T-helper 17 cell (primary cell): ENCODE measurements at places on chromosomes 12 and 14. TPM values are rescaled to one million over a fixed set of nuclear protein-coding genes. Genes with fewer than 3 reads are reported as not detected.

- no peak for DNase-seq
Observed at GRCh38 chr12:87783467-87783866, 245.7 kb downstream of the C12orf50 start.

The UNC79 gene
- total RNA-seq, result not detected

DNA sequence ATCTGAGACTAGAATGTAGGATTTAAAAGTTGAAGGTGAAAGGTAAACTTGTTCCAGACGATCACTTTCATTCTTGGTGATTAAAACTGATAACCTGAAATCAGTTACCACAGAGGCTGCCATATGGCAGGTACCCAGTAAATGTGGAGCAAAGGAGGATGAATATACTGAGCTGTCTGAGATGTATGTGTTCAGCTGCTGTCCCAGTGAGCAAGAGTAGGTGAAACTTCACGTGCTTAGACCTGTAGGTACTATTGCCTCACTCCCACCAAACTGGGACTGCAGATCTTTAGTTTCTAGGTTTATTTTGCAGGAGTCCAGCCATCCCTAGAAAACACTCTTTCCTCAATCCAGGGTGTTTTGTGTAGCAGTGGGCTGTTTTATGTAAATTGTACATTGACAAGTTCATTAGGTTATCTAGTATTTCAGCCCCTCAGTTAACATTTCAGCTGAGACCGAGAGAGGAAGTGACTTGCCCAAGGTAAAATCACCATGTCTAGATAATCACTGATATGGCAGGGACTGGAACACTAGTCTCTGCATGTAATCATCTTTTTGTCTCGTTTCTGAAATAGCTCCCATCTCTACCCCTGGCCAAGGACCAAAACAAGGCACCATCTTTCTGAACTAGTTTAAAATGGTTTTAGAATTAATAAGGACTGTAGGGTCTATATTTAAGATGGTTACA is 62.7 kb downstream of the ATG14 start:
- no peak for DNase-seq

- no peak for DNase-seq
Observed at GRCh38 chr12:32486158-32486557, 86.8 kb downstream of the FGD4 start.

GRCh38 chr14:53957739-53958138 is 1.1 kb upstream of the BMP4 start:
- DNase-seq, result no peak

- no peak for DNase-seq
Observed at GRCh38 chr12:89636776-89637160, 71.9 kb downstream of the ATP2B1 start.

DNA sequence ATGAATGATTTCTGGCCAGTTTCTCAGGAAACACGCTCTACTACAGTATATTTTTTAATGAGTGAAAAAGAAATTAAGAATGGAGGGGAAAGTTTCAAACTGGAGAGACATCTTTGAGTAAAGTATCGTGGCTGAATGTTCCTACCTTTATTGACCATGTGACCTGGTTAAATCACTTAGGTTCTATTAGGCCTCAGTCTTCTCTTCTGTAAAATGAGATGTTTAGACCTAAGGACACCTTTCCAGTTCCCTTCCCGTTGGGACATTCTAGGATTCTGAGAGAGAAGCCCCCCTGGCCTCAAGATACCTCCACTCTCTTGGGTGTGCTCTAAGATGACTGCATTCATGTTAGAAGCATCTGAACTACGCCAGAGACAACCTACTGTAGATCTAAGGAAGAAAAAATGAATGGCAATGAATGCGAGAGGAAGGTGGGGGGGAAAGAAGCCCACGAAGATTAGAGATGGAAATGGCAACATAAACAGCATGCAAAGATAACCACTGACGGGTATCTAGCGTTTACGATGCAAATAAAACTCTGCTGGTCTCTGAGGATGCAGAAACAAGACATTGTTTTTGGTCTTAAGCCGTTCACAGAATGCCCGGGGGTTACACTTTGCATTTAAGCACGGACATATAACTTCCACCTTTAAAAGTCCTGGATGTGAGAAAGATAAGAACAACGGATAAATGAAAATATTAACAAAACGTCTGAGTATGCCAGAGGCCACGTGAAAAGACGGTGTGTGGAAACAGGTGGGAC is 599 bp upstream of the CPSF6 start:
- DNase-seq, result no peak

DNA sequence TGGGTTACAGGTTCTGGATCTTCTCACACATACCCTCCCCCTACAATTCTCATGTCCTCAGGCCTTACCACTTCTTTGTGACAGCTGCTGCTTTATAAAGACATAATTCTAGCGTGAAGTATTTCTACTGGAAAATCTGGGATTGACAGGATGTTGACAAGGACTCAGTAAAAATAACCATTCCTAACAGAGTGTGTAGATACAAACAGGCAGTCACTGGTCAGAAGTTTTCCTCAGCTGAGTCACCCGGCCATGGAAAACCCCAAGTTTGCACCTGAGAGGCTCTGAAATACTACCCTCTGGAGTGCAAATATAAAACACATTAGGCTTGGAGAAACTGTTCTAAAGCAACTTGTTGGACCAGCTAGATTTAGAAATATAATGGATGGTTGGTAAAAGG is 54.4 kb downstream of the SPPL3 start:
- no peak for DNase-seq

GRCh38 chr12:109147954-109148353 is 31.6 kb downstream of the ACACB start:
- no peak for DNase-seq

The POTEG gene
- not detected for total RNA-seq

- no peak for DNase-seq
Observed at GRCh38 chr14:94582199-94582750, 1.0 kb downstream of the SERPINA5 start.
